ENCODE measurements at places on chromosomes 2 and 18. TPM values are rescaled to one million over a fixed set of nuclear protein-coding genes. Genes with fewer than 3 reads are reported as not detected.

The RGPD5 gene
- total RNA-seq: 30.2 TPM

GRCh38 chr2:204024503-204024902, 87.9 kb downstream of the ICOS start:
- no peak overlapping the region for H3K4me3 ChIP-seq
- no peak for DNase-seq
- no peaks in the 10 kb centered on the region for H3K27me3 ChIP-seq
- peaks cover 75% of the 10 kb centered on the region for H3K4me1 ChIP-seq
- no peaks in the 10 kb centered on the region for H3K36me3 ChIP-seq

GRCh38 chr2:27811768-27812167, 40.2 kb downstream of the MRPL33 start:
- H3K4me3 ChIP-seq: no peak overlapping the region
- peaks cover 8% of the 10 kb centered on the region for H3K4me1 ChIP-seq
- no peak for DNase-seq
- H3K27ac ChIP-seq: no peak overlapping the region

The NMUR1 gene
- not detected for total RNA-seq

DNA sequence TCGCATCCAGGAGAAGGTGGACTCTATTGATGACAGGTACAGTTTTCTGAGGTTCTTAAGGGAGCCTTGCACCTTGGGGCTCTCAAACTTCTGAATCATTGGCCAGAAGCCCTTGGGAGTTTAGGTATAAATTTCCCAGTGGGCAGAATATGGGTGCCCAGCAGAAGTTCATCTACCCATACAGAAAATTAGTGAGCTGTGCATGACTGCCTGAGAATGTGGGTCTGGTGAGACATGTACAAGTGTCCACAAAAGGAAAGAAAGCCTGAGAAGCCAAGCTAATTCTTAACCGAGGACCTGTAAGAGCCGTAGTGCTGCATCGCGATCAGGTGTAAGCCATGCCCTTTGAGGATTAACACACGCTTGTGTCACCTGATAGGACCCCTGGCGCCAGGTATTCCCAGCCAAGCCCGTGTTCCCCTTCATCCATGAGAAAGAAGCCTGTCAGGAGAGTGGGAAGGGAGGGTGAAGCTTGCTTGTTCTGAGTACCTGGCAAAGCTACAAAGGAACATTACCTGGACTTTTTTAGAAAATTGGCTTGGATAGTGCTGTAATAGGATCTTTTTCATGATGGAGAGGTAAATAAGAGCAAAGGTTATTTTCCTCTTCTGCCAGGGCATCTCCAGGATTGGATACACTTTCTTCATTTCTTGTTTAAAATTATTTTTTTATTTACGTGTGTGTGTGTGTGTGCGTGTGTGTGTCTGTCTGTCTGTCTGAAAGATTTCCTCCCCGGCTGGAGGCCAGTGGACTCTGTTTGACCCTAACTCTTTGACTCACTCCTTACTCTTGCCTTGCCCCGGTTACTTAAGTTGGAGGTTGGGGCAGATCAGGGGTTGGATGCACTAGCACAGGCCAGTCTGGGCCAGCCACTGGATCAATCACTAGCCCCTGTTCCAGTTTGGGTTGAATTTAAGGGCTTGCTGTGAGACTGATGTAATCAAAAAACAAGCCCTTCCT, 90.4 kb upstream of the EML6 start:
- no peaks in the 10 kb centered on the region for H3K27me3 ChIP-seq
- H3K27ac ChIP-seq: peak overlapping the region; percentile 44
- peaks cover 42% of the 10 kb centered on the region for H3K4me1 ChIP-seq
- no peak overlapping the region for H3K4me3 ChIP-seq
- DNase-seq: no peak
- peaks cover 67% of the 10 kb centered on the region for H3K36me3 ChIP-seq

DNA sequence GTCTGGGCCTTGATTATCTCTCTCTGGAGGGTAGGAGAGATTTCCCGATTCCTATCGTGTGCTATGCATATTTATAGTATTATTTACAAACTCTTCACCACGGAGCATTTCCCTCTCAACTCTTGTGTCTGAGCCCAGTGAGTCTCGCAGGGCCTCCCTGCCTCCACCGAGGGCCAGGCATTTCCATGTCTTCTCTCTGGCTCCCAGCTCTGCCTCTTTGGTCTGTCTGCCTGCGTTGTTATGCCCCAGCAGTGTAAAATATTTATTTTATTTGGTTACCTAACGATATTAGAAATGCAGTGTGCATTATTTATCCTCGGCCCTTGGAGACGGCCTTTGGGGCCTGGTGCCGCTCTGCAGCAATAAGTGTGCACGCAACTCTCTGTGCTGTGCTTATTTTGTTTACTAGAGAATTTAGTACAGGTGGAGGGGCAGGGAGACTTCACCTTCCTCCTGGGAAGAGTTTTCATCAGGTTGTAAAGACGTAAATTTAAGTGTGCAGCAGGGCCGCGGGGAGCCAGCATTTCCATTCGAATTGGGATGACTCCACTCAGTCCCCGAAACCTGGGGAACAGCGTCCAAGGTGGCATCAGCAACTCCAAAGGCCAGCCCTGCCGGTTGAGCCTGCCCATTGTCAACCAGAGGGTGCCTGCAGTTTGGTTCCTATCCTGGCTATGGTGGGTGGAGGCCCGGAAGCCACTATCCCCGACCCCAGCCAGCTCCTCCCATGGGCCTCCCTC, 100.2 kb downstream of the PTGR3 start:
- no peak overlapping the region for H3K4me3 ChIP-seq
- no peak for DNase-seq
- peaks cover 4% of the 10 kb centered on the region for H3K27me3 ChIP-seq
- no peaks in the 10 kb centered on the region for H3K36me3 ChIP-seq
- H3K4me1 ChIP-seq: no peaks in the 10 kb centered on the region

The SERPINB5 gene
- total RNA-seq: not detected

- peaks cover 18% of the 10 kb centered on the region for H3K4me1 ChIP-seq
- H3K27ac ChIP-seq: peak overlapping the region; percentile 46
- DNase-seq: no peak
Observed at GRCh38 chr2:152099367-152100050, 665 bp upstream of the CACNB4 start.

The CRYGC gene
- not detected for total RNA-seq

The FKBP1B gene
- 0.47 TPM for total RNA-seq

GRCh38 chr2:219871351-219871750, 243.9 kb downstream of the SLC4A3 start:
- H3K27ac ChIP-seq: no peak overlapping the region
- H3K4me3 ChIP-seq: no peak overlapping the region
- H3K27me3 ChIP-seq: no peaks in the 10 kb centered on the region
- H3K36me3 ChIP-seq: no peaks in the 10 kb centered on the region

DNA sequence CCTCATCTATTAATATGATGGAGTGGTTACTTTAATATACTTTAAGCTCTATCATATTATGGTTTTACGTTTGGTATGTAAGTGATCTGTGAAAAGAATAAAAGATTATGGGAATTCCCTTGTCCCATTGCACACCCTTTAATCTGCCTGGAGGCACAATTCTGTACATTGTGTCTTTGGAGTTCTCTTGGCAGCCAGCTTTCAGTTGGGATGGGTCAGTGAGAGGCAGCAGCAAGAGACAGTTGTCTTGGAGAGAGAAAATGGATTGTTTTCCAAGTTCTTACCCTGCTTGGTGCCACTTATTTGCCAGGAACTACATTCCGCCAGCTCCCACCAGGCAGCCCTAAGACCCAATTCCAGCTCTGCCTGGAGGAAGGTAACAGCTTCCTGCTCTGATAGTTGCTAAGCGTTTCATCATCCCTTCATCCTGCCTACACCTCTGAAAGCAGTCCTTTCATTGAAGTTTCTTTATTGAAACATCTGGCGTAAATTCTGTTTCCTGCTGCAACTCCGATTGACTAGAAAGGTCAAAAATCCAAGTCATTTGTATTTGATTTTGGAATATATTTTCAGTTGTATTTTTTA, 365.2 kb downstream of the AKAIN1 start:
- no peaks in the 10 kb centered on the region for H3K4me1 ChIP-seq
- no peak for DNase-seq
- no peak overlapping the region for H3K27ac ChIP-seq
- H3K27me3 ChIP-seq: no peaks in the 10 kb centered on the region
- H3K36me3 ChIP-seq: no peaks in the 10 kb centered on the region

The NPAS2 gene
- 6.5 TPM for total RNA-seq

DNA sequence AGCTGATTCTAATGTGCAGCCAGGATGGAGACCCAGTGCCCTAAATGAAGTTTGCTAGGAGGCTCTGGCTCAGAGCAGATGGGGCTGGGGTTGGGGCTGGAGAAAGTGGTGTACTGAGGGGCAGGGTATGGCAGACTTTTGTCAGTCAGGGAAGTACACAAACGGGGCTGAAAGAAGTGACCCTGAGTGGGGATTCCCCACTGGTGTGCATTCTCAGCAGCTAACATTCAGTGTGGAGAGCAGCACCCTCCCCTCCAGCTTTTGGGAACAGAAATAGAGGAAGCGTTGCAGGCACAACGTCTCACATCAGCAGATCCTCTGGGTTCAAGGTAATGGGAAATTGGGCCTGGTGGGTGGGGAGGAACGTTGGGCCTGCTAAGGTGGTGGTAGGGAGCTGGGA, 89.1 kb upstream of the GCFC2 start:
- no peak overlapping the region for H3K27ac ChIP-seq
- H3K4me1 ChIP-seq: no peaks in the 10 kb centered on the region
- H3K4me3 ChIP-seq: no peak overlapping the region
- H3K27me3 ChIP-seq: no peaks in the 10 kb centered on the region
- H3K36me3 ChIP-seq: no peaks in the 10 kb centered on the region

DNA sequence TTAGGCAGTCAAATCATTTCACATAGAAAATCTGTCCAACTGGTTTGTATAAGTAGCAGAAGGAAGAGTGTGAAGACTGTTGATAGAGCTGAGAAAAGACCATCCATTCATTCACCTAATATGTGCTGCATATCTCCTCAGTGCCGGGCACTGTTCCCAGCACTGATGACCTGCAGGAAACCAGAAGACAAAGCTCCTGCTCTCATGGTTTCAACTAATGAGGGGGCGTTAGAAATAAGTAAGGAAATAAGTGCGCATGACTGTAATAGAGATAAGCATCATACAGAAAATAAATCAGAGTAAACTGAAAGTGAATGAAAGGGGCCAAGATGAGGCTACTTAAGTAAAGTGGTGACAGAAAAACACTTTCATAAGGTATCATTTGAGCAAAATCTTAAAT, 427.5 kb upstream of the CDH20 start:
- H3K4me1 ChIP-seq: no peaks in the 10 kb centered on the region
- no peaks in the 10 kb centered on the region for H3K36me3 ChIP-seq
- no peak overlapping the region for H3K27ac ChIP-seq
- no peak overlapping the region for H3K4me3 ChIP-seq
- no peaks in the 10 kb centered on the region for H3K27me3 ChIP-seq

DNA sequence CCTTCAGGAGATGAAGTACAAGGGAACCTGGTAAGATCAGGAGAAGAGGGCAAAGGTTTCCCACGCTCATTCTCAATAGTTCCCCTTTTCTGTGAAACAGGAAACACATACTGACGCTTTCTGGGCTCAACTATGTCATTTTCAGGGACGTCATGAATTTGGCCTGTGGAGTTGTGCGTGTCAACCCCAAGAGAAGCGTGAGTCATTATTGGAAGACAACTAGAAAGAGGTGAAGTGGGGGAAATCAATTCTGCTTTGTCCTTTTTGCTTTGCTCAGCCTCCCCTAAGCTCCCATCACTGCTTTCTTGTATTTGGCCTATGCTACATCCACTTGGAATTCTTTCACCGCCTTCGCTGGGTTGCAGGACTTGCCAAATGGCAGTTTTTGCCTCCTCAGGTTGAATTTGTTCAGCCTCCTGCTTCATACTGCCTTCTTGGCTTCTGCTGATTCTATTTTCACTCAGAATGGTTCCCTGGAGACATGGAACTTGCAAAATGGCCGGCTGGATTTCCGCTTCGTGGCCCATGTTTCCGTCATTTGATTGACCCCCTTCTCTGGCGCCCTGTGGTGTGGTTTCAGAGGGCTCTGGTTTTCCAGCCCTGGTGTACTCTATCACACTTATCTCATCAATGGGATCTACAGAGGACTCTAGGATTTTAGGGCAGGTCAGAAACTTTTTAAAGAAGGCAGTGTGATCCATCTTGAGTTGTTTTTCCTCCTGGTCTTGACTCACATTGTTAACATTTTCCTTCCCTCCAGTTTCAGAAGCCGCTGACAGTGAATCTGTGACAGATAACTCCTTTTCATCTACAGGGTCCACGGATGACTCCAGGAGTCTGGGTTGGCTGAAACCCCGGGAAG, 93.3 kb downstream of the ALPK2 start:
- H3K27me3 ChIP-seq: peaks cover 12% of the 10 kb centered on the region
- H3K4me3 ChIP-seq: no peak overlapping the region
- peaks cover 3% of the 10 kb centered on the region for H3K36me3 ChIP-seq
- peak overlapping the region; percentile 15 for H3K27ac ChIP-seq

DNA sequence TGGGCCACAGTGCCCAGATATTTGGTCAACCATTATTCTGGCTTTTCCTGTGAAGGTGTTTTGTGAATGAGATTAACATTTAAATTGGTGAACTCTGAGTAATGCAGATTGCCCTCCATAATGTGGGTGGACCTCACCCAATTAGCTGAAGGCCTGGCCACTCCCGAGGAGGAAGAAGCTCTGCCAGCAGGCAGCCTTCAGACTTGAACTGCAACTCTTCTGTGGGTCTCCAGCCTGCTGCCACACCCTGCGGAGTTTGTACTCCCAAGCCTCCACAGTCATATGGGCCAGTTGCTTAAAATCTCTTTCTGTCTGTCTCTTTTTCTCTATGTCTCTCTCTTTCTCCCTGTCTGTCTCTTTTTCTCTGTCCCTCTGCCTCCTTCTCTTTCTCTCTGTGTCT, 262.7 kb downstream of the MYCN start:
- no peaks in the 10 kb centered on the region for H3K27me3 ChIP-seq
- no peak for DNase-seq
- H3K4me3 ChIP-seq: no peak overlapping the region

The KHK gene
- total RNA-seq: 12.4 TPM

DNA sequence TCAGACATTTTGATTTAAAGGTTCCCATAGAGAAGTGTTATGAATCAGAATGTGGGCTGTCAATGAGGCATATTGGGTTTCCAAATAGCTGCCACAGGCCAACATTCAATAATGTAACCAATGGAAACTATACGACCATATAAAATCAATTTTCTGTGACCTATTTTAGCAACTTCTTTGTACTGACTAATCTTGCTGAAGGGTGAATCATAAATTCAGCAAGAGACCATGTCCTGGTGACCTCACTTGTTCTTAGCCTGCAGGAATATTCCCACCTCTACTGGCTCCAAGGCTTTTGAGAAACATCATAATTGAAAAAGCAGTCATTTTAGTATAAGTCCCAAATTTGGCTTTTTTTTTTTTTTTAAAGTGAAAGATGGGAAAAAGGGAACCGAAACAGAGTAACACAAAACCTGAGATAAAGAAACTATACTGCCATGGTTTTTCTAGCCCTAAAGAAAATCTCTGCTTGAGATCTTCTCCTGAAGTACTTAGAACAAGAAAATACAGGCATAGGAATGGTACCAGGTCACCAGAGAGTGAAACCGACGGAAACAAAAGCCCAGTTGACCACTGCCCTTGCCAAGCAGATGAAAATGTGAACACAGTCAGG, 32.1 kb downstream of the PLEKHM3 start:
- no peaks in the 10 kb centered on the region for H3K4me1 ChIP-seq
- no peak overlapping the region for H3K27ac ChIP-seq
- no peaks in the 10 kb centered on the region for H3K27me3 ChIP-seq
- no peak for DNase-seq
- H3K36me3 ChIP-seq: no peaks in the 10 kb centered on the region

GRCh38 chr2:25473758-25474340, 132.1 kb upstream of the DNMT3A start:
- H3K36me3 ChIP-seq: peaks cover 20% of the 10 kb centered on the region
- DNase-seq: no peak
- H3K27me3 ChIP-seq: no peaks in the 10 kb centered on the region
- H3K27ac ChIP-seq: no peak overlapping the region
- H3K4me1 ChIP-seq: no peaks in the 10 kb centered on the region

The UCN gene
- total RNA-seq: 1.8 TPM
